ENCODE measurements at places on chromosomes 16 and 17. TPM values are rescaled to one million over a fixed set of nuclear protein-coding genes. Genes with fewer than 3 reads are reported as not detected.

TSPOAP1 gene
- total RNA-seq, result 60.9 TPM

BOLA2 gene
- total RNA-seq, result 9.2 TPM

ALDH3A1 gene
- total RNA-seq, result not detected

PER1 gene
- total RNA-seq, result 56.6 TPM

DNAAF1 gene
- total RNA-seq, result not detected

CIBAR2 gene
- total RNA-seq, result not detected

CSH1 gene
- not detected for total RNA-seq

ABR gene
- total RNA-seq, result 145 TPM

OXLD1 gene
- 59.3 TPM for total RNA-seq

CTRB2 gene
- not detected for total RNA-seq

CPSF4L gene
- not detected for total RNA-seq

TAOK1 gene
- total RNA-seq, result 51.0 TPM
